Stimulated activated CD4-positive, alpha-beta T cell treated with anti-CD3 and anti-CD28 coated beads, Interleukin-4, amount 100 ng/mL, for 4 hours (primary cell): ENCODE measurements at places on chromosomes 2 and 18.

DNA sequence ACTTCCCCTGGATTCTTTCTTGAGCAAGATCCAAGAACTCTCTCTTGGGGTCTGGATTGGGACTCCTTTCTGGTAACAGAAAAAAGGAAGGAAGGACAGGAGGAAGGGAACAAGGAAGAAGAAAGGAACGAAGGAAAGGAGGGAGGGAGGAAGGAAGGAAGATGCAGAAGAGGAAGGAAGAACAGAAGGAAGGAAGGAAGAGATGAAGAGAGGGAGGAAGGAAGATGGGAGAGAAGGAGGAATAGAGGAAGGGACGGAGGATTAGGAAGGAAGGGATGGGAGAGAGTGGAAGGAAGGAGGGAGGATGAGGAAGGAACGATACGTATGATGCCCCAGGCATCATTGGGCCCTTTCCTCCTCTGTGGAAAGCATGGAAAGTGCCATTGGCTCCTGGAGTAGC is 58.6 kb downstream of the CYP26B1 start:
- DNase-seq, result no peak

- DNase-seq, result no peak
These were observed 166.6 kb upstream of the NCKAP5 start for GRCh38 chr2:133734716-133735495.

DNA sequence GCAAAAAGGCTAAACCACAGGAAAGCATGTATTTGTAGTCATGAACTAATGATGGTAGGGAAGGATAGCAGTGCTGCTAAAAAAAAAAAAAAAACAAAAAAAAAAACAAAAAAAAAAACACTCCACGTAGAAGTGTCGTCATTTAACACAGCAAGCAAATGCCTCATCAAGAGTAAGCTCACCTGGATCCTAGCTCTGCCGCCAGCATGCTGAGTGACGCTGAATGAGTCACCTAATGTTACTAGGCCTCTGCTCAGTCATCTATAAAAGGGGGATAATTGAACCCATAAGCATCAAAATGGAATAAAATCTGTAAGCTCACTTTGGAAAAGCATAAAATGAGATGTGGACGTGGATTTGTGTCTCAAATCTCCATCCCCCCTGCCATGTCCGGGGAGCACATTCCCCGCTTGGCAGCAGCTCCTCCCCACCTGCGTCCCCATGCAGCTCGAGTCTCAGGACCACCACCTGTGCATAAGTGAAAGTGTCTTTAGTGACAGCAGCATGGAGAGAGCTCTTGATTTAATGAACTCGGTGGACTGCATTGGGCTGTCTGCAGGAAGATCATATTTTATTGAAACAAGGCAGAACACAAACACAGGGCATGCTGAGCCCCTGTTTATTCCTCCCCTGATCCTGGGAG is 427.5 kb downstream of the LRATD1 start:
- no peak for DNase-seq

- no peak for DNase-seq
These were observed 50.5 kb downstream of the DYSF start for GRCh38 chr2:71503837-71504236.

DNA sequence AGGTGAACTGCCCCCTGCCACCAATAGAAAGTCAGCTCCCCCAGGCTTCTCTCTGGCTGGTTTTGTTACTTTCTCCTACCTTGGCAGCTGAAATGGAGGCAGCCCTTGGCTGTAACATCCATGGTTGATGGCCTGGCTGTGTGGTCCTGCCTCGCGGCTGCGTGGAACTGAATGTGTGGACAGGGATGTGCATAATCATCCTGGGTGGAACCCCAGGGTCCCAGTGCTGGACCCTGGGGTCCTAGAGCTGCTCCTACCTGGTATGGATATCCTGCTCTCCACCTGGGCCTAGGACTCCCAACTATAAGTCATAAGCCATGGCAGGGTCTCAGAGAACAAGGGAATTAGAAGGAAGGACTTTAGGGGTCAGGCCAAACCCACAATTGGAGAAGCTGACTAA is 93.5 kb downstream of the CAPN13 start:
- DNase-seq, result no peak

GRCh38 chr2:181356526-181357130 is 100.6 kb upstream of the ITGA4 start:
- DNase-seq, result no peak

DNA sequence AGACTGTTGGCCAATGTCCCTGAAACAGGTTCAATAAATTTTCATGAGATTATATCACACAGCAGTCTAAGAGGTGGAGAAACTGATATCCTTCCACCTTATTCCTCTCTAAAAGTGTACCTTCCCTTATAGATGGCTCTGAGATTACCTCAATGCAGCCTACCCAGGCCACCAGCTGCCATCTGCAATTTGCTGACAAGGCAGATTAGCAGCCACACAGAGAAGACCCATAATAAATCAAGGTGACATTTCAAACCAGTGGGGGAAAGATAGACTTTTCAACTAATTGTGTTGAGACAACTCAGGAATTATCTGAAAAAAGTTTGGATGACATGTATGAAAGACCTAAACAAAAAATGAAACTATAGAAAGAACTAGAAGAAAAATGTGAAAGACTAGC is 43.2 kb downstream of the ZBTB7C start:
- no peak for DNase-seq

DNA sequence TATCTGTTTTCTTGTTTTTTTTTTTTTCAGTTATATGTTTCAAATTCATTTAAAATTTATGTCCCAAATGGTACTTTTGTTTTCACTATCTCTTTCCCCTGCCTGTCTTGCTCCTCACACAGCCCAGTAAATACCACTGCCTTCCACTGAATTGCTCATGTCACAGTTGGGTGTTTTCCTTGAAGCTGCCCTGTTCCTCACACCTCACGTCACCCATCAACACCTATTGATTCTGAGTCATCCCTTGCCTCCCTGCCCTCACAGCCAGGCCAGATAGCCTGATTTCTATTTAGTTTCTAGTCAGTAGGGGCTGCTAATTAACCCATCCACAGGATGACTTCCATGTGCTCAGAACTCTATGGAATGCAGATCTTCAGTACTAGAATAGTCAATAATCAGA is 25.3 kb downstream of the FSHR start:
- DNase-seq, result no peak

DNA sequence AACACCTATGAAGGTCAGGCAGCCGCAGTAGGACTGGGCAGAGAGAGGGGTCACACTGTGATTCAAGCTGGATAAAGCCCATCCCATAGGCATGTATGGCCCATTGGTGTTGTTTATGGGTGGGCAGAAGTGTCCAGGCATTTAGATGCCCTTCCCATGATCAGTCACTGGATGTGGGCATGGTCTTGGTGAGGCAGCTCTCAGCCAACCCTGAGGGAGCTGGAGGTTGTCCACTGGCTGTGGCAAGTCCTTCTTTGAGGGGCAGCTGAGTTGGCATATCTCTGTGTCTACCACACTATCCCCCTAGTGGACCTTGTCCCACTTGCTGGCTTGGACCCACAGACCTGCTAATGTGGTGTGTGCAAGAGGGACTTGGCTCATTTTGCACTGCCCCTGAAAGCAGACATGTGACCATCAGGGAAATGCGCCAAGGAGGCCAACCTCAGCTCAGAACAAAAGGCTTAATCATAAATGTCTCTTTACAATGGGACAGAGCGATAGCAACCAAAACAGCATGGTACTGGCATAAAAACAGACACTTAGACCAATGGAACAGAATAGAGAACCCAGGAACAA is 82.0 kb downstream of the TMEM17 start:
- no peak for DNase-seq

DNA sequence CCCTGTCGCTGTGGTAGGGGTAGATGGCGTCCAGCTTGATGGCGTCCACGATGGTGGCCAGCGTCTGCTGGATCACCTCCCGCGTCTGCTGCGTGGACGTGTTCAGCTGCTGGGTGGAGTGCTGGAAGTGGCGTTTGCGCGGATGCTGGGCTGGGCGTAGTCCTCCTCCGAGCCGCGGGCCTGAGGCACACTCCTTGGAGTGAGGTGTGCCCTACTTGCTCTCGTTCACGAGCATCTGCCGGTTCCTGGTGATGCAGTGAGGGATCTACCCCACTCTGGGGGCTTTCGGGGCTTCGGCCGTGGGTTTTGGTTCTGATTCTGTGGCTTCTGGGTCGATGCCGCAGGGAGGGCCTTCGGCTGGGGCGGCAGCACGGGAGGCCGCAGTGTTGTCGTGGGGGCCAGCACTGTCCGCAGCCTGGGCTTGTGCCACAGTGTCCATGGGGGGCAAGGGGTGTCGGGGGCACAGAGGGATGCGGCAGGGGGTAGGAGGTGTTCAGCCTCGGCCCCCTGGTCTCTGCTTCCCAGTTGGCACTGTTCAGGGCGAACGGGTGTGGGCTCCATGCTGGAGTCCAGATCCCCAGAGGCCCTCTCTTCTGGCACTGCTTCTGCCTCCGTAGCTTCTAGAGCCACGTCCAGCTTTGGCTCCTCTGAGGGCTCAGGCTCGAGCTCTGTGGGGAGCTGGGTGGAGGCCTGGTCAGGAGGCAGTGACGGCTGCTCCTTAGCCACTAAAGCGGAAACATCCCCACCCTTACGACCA is 890.6 kb upstream of the LRRTM1 start:
- DNase-seq, result no peak

DNA sequence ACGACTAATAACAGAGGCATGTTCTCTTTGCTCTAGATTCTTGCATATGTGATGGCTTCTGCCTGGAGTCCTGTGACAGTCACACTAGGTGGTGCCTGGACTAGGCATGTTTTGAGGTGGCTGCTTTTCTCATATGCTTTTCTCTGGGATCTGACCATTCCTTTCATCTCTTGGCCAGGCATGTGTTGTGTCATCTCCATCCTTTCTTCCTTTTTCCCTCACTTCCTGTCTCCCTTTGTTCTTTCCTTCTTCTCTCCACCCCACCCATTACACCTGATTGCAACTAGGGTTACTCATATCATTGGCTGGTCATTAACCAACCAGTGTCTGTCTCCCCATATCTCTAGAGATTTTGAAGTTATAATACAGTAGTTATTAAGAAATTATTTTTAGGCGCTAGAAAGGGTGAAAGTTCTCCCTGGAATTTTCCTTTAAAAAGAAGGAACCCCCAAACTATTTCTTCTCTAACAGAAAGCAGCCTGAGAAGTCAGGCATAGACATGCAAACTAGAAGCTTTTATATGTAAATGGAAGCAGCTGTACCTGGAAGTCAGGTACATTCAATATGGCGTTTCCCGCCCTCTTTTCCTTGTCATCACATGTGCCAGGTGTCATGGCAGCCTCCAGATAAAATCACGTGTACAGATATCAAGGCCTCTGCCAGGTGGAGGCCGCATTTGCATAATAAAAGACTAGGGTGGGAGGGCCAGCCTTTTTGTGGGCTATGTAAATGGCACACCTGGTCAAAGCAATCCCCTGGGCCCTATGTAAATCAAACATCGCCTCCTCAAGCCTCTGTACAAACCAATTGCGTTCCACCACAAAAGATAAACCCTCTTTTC is 220.4 kb upstream of the MEX3C start:
- DNase-seq, result no peak

DNA sequence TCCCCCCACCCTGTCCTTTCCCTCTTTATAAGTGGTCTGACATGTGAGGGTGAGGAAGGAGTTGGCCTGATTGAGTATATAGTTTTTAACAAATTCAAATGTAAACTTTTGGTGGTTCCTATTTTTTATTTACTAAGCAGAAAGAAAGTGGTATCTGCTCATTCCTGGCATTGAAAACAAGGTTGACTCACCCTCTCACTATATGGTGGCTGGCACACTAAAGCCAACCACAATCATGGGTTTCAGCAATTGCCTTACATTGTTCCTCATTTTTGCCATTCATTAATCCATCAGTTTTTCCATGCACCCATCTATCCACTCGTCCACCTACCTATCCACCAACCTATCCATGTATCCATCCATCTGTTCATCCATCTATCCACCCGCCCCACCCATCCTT is 75.4 kb upstream of the IGFBP5 start:
- no peak for DNase-seq

DNA sequence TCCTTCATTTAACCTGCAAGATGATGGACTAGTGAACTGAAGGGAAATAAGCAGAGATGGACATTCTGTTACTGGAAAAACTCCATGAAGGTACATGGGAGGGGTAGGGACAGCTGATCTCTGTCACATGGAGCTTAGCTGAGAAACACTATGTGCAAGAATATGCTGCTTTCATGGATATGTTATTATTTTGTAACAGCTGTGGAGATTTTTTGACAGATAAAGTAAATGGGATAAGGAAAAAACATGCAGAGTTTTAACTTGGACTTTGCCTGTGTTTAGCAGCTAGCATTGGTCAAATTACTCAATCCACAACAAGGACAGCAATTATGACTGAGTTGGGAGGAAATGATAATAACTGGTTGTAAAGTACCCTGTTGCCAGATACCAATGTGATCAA is 28.7 kb upstream of the HNRNPA3 start:
- DNase-seq, result no peak

DNA sequence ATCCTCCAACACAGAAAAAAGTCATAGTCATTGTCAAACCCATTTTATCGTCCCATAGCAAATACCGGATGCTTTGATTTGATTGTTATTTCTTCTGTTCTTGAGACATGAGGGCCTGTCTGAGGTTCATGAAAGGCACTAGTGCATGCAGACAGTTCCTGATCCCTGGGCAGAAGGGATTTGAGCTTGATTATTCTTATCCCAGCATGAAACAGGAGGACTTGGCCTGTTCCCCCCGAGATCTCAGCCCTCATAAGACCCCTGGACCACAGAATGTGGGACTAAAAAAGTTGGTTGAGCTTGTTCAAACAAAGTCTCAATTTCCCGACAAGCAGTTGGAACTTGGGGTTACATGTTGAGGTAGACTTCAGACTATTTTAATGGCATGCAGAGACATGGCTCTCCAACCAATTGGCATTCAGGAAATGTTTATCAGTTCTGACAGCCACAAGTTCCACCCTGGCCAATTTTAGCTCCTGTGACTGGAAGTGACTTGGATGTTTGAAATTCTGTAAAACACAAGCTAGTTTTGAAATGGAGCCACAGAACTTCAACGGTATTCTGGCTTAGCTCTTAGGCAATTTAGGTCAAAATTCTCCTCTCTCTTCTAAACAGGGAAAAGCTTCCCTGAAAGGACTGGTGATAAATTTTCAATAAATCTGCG is 366.9 kb upstream of the SLC14A2 start:
- no peak for DNase-seq

DNA sequence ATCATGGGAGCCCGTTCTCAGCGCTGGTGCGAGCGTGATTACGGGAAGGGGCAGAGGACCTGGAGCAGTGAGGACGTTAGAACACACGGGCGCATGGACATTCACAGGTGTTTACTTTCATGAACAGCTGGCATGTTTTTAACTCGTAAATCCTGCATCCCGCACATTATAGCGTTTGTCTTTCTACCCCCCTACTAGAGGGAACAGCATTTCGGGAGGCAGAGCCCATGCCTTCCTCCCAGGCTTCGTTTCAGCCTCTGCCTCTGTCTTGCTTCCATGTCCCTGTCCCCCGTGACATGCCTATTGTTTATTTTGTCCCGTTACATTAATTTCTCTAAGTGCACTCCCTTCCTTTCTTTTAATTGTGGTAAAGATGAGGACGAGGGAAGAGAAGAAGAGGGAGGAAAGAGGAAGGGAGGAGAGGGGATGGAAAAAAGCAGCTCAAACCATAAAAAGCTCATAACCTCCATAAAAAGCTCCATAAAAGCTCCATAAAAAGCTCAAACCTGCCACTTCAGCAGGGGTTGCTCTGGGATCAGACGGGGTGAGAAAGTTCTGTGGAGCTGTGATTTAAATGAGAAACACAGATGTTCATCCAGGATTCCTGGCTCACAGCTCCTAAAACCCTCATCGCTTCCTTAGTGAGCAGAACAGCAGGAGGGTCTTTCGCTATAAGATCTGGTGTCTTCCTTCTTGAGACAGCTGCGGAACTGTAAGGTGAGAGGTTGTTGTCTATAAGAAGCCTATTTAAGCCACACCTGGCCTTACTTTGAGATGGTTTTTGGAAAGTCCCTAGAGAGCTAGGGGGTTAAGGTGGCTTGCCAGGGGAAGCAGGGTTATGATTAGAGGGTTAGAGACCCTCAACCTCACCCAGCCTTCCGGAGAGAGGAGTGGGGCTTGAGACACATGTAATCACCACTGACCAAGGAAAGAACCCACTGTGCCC is 66.6 kb upstream of the SNTG2 start:
- DNase-seq, result no peak
